NCI-H748 treated with DMSO at 0.1 percent for 48 hours (cell line): ENCODE measurements at places on chromosomes 4 and X.

DNA sequence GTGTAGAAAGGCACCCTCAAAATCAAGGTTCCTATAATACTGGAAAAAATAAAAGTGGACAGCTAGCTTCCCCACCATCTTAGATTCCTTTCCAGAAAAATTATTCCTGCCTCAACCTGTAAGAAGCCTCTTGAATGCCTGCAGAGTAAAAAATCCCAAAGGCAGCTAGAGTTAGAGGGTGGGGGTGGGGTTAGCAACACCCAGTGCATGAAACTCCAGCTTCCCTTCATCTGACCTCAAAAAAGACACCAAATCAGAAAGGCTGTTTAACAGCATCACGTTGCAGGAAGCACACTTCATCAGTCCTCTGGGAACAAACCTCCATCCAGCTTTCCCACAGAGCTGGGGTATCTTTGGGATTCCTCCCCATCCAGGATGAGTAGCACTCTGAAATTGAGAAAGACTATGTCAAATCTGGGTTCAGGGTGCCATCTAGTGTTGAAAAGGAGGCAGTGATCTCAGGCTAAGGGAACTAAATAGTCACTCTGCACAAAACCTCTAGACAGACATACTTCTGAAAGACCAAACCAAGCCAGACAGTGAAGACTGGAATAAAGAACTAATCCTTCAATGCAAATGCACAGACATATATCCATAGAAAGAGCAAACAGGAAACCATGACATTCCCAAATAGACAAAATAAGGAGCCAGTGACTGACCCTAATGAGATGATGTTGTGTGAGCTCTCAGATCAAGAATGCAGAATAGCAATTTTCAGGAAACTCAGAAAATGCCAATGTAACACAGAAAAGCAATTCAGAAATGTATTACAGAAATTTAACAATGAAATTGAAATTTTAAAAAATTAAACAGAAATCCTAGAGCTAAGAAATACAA, 97.9 kb downstream of the ARHGEF9 start:
- no peak for DNase-seq

- DNase-seq, result no peak
Measured at GRCh38 chr4:113187358-113187757, 137.9 kb downstream of the ANK2 start.

DNA sequence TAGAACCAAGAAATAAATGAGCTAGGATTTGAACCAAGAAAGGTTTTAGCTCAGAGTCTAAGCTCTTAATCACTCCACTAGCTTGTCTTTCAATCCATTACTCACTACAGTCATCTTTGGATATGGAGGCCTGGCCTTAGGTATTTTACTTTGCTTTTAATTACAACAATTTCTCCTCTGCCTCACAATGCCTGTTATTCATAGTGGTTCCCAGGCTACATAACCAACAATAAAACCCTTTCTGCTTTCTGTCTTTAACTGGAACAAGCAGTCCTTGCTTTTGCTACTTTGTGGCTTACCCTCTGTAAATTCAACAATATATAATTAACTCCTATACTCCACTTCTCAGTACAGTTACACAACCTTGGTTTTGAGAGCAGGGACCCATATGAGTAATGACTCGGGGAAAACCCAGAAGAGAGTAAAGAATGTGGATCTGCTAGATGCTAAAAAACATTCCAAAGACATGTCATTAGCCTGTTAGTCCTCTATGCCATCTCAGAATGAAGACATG, 94.7 kb upstream of the NAP1L5 start:
- DNase-seq, result no peak

DNA sequence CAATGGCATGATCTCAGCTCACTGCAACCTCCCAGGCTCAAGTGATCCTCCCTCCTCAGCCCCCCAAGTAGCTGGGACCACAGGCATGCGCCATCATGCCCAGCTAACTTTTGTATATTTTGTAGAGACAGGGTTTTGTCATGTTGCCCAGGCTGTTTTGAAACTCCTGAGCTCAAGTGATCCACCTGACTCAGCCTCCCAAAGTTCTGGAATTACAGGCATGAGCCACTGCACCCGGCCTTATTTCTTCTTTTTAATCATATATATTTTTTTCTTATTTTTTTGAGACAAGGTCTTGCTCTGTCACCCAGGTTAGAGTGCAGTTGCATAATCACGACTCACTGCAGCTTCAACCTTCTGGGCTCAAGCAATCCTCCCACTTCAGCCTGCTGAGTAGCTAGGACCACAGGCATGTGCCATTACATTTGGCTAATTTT, 184.0 kb downstream of the TSPAN5 start:
- DNase-seq, result no peak

DNA sequence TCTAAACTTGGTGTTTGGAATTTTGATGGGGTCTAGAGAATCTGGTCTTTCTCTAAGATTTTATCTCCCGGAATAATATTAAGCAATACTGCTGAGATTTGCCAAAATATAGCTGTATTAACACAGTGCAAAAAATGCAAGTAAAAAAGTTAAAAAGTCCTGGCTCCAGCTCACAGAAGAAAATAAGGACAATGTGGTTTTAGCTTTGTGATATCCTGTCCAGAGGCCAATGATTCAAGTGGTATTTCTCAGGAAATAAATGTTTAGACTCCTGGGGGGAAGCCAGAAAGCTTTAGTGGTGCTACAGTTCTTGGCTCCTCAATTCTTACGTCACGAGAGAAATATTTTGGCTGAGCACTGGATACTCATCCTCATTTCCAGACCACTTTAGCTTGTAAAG, 40.9 kb upstream of the IL13RA2 start:
- no peak for DNase-seq

GRCh38 chrX:83077606-83078005, 430.5 kb upstream of the POU3F4 start:
- no peak for DNase-seq

DNA sequence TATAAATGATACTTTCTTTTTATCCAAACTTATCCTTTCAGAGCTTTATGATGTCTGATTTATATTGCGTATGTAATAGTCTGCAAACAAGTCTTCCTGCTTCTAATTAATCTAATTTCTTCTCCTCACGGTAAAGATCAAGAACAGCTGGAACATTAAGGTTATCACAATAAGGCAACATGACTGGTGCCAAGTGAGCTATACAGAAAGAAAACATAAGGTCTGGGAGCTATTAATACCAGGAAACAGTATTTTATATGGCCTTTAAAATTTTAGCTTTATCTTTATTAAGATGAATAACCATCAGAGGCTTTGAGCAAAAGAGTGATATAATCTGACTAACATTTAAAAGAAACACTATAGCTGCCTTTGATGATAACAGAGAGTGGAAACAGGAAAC, 28.7 kb upstream of the CABS1 start:
- no peak for DNase-seq

DNA sequence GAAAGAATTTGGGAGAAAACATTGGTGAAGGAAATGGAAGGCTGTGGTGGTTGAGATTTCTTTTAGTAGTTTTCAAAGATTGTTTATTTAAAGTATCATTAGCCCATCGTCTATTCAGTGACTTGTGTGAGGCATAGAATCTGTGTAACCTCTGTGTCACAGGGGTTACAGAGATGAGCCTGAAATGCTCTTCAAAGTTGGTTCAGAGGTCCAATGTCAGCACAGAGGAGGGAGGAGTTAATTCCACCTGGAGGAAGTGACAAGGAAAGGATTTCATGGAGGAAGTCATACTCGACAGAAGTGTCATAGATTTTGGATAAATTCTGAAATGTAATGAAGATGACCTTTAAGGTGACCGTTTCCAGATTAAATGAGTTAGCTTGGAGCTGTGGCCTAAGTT, 8.2 kb downstream of the MAOA start:
- no peak for DNase-seq

- DNase-seq, result no peak
Measured at GRCh38 chrX:45710081-45710801, 509.6 kb upstream of the DIPK2B start.

GRCh38 chrX:120559804-120560203, 958 bp downstream of the CUL4B start:
- DNase-seq, result peak; percentile 42

DNA sequence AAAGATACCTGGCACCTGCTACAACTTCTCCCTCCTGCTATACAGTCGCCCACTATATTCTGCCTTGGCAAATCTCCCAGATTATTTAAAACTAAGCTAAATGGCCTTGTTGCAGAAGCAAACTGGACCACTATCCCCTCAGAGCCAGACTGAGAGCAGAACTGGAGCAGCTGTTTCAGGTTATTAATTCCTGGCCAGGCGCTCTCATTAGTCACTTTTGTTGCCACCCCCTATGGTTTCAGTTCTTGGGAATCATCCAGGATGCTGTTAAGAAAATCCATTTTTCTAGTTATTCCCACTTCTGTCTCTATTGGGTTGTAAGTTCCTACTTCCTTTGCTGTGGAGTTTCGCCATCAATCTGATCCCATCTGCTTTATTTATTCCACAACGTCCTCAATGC, 30.1 kb downstream of the ADGRA3 start:
- DNase-seq, result no peak

- no peak for DNase-seq
Measured at GRCh38 chr4:173573725-173574124, 43.7 kb upstream of the HAND2 start.

GRCh38 chr4:25060963-25061340, 30.2 kb upstream of the LGI2 start:
- no peak for DNase-seq

- peak; percentile 9 for DNase-seq
Measured at GRCh38 chrX:115147220-115147619, 42.0 kb upstream of the RBMXL3 start.

GRCh38 chr4:99868126-99868596, 26.1 kb downstream of the LAMTOR3 start:
- DNase-seq, result no peak

GRCh38 chrX:148588649-148589310, 88.4 kb downstream of the AFF2 start:
- DNase-seq, result no peak

GRCh38 chr4:182937268-182938204, 20.4 kb upstream of the DCTD start:
- no peak for DNase-seq

DNA sequence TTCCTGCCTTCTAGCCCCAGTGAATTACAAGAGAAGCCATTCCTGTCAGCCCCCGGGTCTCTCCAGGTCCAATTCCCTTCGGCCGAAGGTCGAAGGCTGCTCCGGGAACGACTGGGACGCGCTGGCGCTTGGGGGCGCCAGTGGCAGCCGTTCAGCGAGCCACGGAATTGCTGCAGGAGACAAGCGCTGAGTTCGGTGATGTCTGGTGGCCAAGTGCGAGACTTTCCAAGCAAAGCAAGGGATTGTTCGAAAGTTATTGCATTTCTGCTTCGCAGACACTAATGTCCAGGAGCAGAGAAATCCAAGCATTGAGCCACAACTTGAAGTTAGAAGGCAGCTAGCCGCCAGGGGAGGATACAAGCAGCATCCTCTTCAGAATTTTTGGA, 1.1 kb upstream of the DKK2 start:
- DNase-seq, result no peak

DNA sequence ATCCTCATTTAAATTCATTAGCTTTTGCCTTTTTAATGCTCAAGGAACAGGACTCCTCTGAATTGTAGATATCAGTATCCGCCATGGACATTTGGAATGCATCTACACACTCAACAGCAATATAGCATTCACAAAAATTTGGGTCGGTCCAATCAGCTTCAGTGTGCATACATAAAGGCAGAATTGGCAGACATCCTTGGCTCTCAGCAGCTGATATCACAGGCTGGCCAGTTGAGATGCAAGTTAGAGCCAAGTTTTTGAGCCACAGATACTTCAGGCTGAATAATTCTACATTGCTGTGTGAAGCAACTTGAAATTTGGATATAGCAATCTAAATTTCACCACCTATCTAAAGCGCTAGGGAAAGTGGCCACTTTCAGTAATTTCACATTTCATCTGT, 821.1 kb downstream of the PCDH19 start:
- DNase-seq, result no peak

DNA sequence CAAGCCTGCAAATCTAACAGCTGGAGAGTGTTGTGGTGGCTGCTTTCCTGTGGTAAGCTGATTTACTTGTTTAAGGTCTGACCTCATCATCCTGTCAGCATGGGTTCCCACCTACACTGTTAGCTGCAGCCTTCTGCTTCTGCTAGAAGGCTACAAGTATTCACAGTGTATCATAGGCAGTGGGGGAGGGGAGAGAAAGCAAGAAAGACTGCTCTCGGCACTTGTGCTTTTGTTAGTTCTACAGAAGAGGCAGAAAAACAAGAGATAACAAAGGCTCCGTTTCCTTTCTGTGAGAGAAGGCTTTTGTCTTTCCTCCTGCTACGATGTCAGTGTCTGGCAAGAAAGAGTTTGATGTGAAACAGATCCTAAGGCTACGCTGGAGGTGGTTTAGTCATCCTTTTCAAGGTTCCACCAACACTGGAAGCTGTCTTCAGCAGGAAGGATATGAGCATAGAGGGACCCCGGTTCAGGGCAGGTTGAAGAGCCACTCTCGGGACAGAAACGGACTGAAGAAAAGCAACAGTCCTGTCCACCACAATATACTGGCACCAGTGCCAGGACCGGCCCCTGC, at the start of gene KLHL4:
Gene KLHL4, plus strand, starts transcription at position 232 of the 571 bp plus-strand sequence. Its CDS starts 92 bp downstream, at position 324.
- peak; percentile 49 for DNase-seq

DNA sequence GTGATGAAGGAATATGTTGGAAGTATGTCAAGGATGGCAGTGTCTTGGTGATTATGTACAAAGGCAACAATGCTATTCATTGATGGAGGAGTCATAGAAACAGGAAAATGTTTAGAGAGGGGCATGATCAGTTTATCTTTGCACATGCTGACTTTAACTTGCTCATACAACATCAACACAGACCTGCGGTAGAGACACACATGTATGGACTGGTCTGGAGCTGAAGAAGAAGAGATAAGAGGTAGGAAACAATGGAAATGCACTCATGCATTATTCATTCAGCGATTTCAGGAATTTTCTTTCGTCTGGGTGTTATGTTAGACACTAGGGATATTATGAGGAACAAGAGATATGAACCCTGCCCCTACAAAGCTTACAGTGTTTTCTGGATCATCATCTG, 1252.3 kb upstream of the TENM3 start:
- DNase-seq, result no peak
